ENCODE measurements at places on chromosomes 6 and 20.

DNA sequence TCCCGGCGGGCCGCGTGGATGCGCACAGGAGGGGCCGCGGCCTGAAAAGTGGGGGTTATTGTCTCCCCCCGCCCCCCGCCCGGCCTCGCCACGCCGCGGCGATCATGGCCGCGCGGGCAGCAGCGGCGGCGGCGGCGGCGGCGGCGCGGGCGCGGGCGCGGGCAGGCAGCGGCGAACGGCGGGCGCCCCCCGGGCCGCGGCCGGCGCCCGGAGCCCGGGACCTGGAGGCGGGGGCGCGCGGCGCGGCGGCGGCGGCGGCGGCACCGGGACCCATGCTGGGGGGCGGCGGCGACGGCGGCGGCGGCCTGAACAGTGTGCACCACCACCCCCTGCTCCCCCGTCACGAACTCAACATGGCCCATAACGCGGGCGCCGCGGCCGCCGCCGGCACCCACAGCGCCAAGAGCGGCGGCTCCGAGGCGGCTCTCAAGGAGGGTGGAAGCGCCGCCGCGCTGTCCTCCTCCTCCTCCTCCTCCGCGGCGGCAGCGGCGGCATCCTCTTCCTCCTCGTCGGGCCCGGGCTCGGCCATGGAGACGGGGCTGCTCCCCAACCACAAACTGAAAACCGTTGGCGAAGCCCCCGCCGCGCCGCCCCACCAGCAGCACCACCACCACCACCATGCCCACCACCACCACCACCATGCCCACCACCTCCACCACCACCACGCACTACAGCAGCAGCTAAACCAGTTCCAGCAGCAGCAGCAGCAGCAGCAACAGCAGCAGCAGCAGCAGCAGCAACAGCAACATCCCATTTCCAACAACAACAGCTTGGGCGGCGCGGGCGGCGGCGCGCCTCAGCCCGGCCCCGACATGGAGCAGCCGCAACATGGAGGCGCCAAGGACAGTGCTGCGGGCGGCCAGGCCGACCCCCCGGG lies 637 bp downstream of the ARID1B start:
- peak; percentile 53 for DNase-seq

DNA sequence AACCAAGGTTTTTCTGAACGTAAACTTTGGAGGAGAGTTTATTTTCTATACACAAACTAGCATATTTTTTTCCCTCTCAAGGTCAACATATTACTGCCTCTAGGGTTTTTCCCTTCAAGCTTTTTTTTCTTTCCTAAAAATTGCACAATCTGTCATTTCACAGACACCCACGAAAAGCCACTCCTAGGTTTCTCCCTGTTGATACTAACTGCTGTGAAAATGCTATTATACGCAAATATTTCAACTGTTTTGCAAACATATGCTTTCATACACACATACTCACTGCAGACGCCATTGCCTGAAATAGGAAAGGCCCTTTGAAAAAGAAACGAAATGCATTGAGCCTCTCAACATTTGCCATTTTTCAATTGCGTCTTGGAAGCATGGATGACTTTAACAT lies 333.0 kb downstream of the CD83 start:
- no peak for DNase-seq

DNA sequence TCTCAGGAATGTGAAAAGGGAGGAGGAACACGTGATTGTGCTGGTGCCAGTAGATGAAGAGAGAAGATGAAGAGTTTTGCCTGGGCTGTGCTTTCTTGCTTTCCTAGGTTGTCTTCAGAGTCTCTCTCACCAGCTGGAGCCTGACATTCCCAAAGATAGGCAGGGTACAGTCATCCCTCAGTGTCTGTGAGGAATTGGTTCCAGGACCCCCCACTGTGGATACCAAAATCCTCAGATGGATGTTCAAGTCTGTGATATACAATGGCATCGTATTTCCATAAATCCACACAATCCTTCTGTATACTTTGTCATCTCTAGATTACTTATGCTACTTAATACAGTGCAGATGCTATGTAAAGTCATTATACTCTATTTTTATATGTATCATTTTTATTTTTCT lies 113.5 kb downstream of the SAMD5 start:
- no peak for DNase-seq

- no peak for DNase-seq
Observed at GRCh38 chr20:59848182-59848581, 85.3 kb downstream of the SYCP2 start.

- DNase-seq, result peak; percentile 76
Observed at GRCh38 chr20:32528171-32528891, 56.8 kb downstream of the NOL4L start.

- no peak for DNase-seq
Observed at GRCh38 chr20:4713401-4713800, 8.3 kb upstream of the PRND start.

- no peak for DNase-seq
Observed at GRCh38 chr6:37625591-37626374, 71.9 kb downstream of the MDGA1 start.

GRCh38 chr6:100370265-100370664 lies 94.5 kb downstream of the SIM1 start:
- peak; percentile 9 for DNase-seq

GRCh38 chr6:122202576-122203137 lies 196.8 kb upstream of the HSF2 start:
- DNase-seq, result no peak

- no peak for DNase-seq
Observed at GRCh38 chr6:153980171-153980570, 58.9 kb upstream of the OPRM1 start.

DNA sequence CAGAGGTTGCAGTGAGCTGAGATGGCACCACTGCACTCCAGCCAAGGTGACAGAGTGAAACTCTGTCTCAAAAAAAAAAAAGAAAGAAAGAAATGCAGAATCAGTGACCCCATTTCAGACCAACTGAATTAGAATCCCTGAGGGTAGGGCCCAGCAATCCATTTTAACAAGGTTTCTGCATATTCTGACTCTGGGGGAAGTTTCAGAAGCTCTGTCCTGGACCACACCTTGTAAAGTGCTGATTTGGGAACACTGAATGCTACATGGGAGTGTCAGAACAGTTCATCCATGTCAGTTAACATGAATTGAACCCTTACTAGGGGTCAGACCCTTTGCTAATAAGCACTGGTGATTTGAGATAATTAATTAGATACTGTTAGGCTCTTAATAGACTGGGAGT lies 52.0 kb downstream of the SNAP25 start:
- no peak for DNase-seq

GRCh38 chr6:43095939-43096338 lies 19.8 kb downstream of the PTK7 start:
- no peak for DNase-seq

DNA sequence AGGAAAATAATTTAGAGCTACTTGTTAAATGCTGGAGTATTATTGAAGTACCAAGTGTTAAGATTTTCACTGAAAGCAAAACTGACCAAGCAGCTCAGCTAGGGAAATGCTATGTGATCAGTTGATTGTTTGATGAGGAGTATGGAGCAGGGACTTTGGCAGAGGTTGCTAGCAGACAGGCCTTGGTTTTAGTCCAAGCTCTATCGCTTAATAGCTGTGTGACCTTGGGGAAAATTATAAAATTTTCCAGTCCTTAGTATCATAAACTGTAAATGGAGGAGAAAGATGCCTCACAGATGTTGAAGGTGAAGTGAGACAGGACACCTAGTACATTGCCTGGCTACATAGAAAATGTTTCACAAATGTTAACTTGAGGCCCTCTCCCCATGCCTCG lies 136.6 kb downstream of the MTHFD1L start:
- DNase-seq, result no peak

- no peak for DNase-seq
Observed at GRCh38 chr6:48213076-48213788, 102.2 kb upstream of the PTCHD4 start.

DNA sequence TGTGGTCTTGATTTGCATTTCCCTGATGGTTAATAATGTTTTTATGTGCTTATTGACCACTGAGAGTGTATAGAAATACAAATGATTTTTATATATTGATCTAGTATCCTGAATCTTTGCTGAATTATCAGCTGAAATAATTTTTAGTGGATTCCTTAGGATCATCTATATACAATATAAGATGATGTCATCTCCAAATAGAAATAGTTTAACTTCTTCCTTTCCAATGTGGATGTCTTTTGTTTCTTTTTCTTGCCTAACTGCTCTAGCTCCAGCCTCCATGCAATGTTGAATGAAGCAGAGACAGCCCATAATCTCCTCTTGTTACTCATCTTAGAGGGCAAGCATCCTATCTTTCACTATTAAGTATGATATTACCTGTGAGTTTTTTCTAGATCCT lies 226.4 kb downstream of the GMDS start:
- DNase-seq, result no peak

DNA sequence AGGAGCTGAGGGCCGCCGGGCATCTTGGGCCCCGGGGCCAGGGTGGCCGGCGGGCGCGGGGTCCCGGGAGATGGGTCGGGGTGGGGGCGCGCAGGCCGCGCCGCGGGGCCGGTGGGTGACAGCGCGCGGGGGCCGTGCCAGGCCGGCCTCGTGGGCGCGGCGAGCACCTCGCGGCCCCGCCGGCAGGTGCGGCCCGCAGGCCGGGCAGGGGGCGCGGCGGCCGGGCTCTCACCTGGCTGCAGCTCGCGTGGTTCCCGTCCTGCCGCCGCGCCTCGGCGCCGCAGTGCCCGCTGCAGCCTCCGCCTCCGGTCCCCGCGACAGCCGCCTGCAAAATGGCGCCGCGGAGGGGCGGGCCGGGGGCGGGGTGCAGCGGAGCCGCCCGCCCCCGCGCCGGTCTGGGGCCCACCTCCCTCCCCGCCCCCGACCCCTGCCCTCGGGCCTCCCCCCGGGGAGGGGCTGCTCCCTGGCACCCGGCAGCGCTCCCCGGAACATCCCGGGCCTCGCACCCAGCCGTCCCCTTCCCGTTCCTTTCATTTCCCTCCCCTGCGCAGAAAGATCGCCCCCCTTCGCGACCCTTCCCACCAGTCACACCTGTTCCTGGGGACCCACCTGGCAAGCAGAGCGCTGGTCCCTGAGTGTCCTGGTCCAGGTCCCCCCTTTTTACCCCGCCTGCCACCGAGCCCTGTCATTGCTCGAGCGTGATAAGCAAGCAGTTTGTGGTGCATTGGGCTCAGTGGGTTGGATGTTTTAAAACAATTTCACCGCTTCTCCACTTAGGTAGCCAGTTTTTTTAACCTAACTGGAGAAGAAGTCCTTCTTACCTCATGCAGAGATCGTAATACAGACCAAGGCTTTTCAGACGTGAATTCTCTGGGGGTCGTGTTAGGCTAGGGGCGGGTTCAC lies at the start of gene SLC23A2:
Gene SLC23A2, minus strand, starts transcription at position 337 of the 903 bp plus-strand sequence. CDS start 68,948 bp downstream, outside the sequence.
- peak; percentile 45 for DNase-seq

- DNase-seq, result no peak
Observed at GRCh38 chr6:116136933-116137340, 11.0 kb upstream of the COL10A1 start.

DNA sequence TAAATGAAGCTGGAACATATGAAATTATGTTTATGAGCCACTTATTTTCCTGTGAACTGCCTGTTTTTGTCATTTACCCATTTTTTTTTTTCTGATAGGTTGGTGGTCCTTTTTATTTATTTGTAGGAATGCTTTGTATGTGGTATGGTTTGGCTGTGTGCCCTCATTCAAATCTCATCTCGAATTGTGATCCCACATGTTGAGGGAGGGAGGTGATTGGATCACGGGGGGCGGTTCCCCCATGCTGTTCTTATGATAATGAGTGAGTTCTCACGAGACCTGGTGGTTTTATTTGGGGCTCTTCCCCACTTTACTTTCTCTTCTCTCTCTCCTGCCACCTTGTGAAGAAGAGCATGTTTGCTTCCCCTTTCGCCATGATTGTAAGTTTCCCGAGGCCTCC lies 77.3 kb downstream of the CDH26 start:
- peak; percentile 12 for DNase-seq

DNA sequence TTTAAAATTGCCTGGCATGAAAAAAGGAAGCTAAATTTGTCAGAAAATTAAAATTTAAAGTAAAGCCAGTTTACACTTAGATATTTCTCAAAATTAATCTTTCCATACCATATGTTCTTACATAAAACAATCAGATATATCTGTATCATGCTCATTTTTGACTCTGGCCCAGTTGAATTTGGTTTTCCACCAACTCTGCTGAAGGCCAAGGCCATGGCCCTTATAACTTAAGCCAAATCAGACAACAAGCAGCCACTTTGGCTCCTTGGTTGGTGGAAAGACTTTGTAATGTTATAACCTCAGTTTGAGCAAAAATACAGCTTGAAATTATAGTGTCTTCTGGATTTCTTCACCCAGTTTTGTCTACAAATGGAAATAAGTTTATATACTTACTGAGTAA lies 97.3 kb downstream of the CENPW start:
- no peak for DNase-seq

- no peak for DNase-seq
Observed at GRCh38 chr6:52176550-52176949, 9.6 kb upstream of the IL17A start.

DNA sequence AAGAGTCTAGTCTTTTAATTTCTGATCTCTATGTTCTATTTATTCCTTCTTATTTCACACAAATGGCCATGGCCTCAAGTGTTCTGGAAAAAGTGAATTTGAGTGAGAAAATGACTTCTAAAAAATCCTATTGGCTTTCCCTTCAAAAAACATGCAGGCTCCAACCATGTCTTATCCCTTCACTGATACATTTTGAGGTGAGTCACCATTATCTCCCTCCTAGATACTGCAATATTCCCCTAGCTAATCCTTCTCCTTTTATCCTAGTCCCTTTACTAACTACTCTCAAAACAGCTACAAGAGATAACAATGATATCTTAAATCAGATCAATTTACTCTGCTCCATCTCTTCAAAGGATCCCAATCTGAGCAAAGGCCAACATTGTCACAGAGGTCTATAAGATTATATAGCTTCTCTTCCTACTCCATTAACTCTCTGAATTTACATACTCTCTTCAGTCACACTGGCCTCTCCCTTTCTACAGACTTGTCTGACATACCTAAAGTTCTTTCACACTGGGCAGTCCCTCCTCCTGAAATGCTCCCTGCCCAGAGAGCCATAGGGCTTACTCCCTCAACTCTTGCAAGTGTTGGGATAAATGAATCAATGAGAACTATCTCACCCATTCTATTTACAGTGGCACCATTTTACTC lies 129.2 kb downstream of the TENT5A start:
- DNase-seq, result no peak

DNA sequence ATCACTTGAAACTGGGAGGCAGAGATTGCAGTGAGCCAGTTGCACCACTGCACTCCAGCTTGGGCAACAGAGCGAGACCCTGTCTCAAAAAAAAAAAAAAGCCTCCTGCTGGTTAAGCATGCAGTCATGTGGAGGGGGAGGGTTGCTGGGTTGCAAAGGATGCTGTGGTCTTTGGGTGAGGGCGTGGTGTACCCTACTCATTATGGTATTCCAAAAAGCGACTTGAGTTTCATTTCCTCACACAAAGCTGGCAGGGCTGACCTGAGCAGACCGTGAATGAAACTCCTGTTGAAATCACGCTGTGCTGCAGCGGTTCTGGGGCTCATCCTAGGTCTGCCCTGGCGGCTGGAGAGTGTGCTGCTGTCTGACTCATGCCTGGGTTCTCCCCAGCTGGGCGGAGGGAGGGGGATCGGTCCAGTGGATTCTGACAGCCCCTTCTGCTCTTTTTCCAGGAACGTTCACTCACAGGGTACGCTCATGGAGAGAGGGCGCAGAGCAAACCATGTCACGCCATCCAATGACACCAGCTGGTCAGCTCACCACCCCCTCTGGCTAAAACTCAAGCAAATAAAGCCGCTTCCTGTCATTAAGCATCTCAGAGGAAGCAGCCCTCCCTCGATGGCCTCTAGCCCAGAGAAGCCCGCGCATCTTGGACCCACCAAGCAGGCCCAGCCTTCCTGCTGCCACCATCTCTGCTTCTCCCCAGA lies 166.2 kb downstream of the SCML4 start:
- DNase-seq, result no peak

All from hematopoietic multipotent progenitor cell treated with erythropoietin and hydrocortisone succinate and interleukin-3 and kit ligand, for 8 days (in vitro differentiated cells).